ENCODE measurements at places on chromosomes 5 and 9.

- no peak for DNase-seq
These were observed 7.8 kb upstream of the RUSC2 start for GRCh38 chr9:35482071-35482470.

DNA sequence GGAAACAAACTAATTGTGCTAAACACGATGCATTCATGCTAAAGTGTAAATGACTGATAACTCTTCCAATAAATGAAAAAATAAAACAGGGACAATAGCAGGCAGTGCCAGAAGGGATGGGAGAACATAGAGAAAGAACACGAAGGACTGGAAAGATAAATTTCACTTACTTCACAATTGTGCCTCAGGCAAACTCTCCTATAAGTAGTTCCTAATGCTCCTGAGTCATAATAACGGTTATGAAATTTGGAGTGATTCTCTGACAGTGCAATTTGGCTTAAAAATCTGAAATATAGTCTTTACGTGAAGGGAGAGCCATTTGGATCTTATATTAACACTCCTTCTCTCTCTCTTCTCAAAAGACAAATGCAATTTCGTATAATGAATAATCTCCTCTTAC, 2218.5 kb downstream of the MAT2B start:
- DNase-seq: no peak

DNA sequence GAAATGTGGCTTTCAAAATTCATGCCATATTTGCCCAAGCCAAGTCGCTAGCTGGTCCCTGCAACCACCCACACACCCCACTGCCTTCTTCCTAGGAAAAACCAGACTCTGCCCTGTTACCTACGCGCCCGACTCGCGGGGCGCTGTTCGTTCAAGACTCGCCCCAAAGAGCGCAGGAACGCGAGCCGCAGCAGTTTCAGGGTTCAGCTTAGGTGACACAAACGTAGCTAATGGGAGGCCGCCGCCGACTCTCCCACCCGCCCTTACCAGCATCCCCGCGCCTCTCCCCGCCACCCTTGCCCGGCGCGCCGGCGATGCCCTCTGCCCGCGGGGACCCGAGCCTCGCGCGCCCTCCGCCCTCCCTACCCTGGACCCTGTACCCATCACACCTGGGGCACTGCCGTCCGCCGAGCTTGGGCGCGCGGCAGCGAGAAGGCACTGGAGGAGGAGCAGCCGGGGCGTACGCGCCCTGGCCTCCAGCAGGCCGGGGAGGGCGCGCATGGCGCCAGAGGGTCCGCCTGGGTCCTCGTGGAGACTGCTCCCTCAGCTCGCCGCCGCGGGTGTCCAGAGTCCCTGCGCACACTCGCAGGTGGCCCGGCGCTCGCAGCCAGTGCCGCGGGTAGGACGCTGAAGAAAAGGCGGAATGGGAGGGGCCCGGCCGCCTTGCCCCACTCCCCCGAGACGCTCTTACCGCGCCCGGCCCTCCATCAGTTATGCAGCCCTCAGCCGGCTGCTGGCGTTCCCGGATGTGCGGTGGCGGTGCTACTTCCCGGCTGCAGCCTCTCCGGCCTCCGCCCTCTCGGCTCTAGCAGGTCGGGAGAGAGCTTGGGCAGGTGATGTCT, at the start of gene EMB:
Gene EMB (minus strand): TSS at position 638 of the 842 bp plus-strand sequence. CDS start 137 bp downstream, at position 501.
- DNase-seq: no peak

- DNase-seq: no peak
These were observed 6.4 kb downstream of the OR2V2 start for GRCh38 chr5:181153814-181154213.

DNA sequence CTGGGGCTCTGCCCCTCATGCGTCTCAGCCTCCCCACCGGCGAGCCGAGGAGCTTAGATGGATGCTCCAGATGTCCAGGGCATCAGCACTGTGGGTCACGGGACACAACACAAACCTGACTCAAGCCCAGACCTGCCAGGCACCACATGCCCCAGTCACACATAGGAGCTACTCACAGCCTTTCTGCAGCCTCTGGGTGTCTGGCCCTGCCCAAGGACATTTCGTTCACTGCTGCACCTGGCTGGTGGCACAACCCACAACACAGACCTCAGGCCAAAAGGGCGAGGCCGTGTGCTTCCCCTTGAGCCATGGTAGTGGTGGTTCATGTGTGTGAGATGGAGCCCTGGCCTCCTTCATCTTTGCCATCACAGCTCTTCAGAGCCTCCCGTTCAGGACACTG, 89.6 kb upstream of the FCN2 start:
- DNase-seq: no peak

GRCh38 chr9:132645306-132645705, 24.5 kb downstream of the DDX31 start:
- no peak for DNase-seq

DNA sequence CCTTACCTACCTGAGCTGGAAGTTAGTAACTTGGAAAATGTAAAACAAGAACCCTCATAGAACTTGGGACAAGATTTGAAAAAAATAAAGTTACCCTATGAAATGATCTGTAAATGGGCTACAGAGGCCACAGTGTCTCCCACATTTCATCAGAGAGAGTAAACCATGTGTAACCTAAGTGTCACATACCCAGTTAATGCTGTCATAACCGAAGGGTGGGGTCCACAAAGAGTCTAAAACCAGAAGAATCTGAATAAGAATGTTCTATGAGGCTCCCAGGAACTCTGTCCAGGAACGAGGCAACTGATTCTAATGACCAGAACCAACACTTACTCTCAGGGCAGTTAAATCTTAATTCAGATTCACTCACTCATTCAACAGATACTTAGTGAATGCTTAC, 1.0 kb upstream of the FAM13B start:
- peak; percentile 55 for DNase-seq

GRCh38 chr5:139488260-139488659, 5.7 kb upstream of the STING1 start:
- DNase-seq: no peak

DNA sequence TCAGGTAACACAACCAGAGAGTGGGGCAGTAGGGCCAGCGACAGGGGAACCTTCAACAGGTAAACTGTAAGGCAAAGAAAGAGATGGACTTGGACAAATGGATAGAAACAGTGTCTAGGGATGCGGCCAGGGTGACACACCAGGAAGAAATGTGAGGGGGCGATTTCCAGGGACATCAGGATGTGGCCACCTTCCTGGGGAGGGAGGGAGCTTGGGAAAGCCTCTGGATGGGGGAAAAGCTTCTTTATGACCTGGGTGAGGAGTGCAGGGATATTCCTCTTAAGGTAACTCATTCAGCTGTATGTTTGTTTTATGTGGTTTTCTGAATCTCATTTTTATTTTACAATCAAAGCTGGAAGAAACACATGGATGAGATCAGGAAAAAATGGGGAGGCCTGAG, 11.9 kb upstream of the NXNL2 start:
- DNase-seq: peak; percentile 60

DNA sequence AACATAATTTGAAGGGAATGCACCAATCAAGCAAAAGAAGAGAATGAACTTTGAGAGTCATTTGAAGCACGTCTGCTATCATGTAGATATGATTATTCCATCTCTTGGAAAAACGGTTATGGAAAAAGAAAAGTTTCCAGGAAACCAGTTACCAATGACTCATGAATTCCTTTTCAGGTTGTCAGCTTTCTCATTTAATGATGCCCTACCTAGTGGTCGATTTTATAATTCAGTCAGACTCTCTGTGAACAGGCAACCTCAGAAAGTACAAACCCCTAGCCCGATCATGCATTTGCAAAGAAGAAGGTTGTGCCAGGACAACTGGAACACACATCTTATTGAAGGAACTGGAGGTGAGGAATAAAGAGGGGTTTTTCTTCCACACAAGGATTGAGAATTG, 355.1 kb upstream of the GRIA1 start:
- DNase-seq: no peak

DNA sequence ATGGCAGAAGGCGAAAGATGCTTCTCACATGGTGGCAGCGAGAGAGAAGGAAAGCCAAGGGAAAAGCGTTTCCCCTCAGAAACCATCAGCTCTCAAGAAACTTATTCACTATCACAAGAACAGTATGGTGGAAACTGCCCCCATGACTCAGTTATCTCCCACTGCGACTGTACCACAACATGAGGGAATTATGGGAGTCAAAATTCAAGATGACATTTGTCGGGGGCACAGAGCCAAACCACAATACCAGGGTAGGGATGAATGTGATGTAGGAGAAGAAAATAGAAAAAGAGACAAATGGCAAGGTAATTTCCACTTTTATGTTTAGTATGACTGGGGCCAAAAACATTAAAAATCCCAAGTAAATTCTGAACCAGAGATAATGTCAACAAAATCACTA, 216.8 kb downstream of the TRIM36 start:
- no peak for DNase-seq

DNA sequence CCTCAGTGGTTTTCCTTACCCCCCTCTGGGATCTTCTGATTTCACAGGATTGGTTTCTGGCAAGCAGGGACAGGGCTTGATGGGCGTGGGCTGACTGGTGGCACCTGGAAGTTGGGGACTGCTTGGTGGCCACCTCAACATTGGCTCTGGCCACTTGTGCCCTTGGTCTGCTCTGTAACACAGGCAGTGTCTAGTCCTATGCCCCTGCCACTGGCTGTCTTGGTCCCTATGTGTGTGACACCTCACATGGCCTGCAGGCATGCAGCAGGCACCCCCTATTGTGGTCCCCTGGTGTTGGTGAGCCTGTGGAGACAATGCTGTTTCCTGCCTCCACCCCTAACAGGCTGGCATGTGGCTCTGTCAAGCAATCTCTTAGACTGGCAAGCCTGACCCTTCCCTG, 71.3 kb downstream of the GDA start:
- no peak for DNase-seq

- DNase-seq: no peak
These were observed 536 bp downstream of the PCDHAC1 start for GRCh38 chr5:140926443-140927227.

GRCh38 chr5:13251623-13252376, 692.7 kb downstream of the DNAH5 start:
- no peak for DNase-seq

DNA sequence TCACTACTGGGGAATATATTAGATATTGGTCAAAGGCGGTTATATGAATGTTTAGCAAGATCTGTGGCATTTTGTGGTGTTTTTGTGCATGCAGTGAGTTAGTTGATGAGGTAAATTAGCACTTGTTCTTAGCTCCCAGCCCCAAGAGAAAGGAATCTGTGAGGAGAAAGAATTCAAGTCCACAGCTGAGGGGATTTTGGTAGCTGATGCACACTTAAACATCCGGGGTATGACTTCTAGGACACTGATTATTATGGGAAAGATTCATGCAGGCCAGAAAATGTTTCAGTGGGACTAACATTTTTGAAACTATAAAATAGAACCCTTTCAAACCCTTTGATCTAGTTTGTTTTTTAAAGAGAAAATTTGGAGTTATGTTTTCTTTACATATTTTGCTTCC, 118.2 kb upstream of the RPS23 start:
- no peak for DNase-seq

GRCh38 chr9:89536145-89536574, 38.2 kb upstream of the SEMA4D start:
- no peak for DNase-seq

DNA sequence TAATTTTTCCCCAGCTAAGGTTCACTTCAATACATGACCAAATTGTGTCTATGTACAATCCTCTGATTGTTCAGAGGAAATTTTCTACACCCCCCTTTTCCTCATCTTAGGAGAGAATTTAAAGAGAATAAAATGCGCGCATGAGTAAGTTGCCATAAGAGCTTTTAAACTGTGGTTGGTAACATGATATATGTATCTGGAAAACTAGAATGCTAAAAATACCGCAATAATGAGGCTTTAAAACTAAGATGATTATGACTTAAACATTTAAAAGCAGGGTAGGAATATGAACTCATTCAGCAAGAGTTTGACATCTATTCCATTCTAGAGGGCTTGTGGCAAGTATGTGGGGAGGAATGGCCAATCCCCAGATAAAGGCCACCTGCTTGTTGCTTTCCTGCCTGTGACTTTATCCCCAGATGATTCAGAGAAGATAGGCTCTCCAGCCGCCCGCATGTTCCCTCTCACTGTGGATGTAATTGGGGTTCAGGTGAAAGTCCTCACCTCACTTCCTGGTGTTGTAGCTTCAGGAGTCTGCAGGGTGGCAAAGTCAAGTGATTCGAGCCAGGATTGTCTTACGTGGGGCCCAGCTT, 26.5 kb upstream of the BASP1 start:
- DNase-seq: no peak

GRCh38 chr5:16759147-16759773, 142.5 kb upstream of the RETREG1 start:
- DNase-seq: no peak

DNA sequence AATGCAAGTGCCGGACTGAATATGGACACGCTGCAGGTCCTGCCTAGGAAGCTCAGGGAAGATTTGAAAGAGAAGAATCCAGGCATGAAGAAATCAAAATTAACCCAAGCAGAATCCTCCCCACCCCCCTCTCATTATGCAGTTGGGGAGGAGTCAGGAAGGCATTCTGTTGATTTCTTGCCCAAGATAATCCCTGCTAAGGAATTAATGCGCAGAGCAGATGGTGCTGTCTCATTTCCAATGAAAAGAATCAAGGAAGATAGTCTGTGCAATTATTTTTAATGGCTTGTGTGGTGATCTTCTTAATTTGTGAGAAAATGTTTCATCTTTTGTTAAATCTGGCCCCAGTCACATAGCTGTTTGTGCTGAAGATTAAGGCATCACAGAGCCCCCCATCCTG, 145.0 kb downstream of the ZNF462 start:
- no peak for DNase-seq

DNA sequence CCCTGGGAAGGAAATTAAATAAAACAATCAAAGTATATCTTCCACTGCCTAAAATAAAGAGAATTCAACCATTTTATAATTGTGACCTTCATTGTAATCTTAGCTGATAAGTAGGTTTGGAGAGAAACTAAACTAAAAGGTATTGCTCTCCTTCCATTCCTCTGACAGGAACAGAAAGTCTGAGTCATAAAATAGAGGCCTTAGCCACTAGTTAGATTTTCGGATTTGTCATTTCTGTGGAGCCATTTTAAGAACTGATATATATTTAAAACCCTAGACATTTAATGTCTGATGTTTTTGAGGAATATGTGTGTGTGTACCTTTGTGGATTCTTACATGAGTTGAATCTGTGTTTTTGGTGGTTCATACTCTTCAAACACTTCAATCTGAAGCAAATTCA, 11.8 kb upstream of the TMC1 start:
- no peak for DNase-seq

DNA sequence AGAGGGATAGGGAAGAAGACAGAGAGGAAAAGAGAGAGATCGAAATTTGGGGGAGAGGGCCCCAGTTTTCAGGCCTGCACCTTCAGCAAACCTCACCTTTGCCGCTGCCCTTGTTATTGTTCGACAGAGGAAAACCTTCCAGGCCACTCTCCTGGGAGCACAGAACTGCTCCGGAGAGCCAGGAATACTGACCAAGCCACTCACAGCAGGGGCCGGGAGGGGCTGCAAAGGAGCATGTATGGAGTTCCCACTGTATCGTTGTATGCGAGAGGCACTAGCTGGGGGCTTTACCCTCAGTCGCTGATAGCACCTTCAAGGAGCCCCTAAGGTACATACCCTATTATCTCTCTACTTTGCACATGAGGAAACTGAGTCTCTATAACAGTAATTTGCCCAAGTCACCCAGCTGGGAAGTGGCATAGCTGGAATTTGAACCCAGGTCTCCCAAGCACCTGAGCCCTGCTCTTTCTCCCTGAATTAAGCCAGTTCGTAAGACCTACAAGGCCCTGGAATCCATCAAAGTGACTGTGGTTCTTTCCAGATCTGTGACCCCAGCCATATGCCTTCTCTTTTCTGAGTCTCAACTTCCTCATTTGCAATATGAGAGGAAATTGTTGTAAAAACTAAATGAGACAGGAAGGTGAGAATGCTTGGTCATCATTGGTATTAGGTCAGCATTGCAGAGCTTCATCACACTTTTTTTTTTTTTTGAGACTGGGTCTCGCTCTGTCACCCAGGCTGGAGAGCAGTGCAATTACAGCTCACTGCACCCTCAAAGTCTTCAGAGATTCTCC, 21.0 kb upstream of the FOXE1 start:
- no peak for DNase-seq

- DNase-seq: no peak
These were observed 983 bp downstream of the RCL1 start for GRCh38 chr9:4793459-4794395.

All from BJ (cell line).